Right atrium auricular region (tissue), 2 donors: ENCODE measurements at places on chromosomes 4 and X.
A peak's percentile ranks its signal among the peaks of the same experiment; 100 is the strongest.

DNA sequence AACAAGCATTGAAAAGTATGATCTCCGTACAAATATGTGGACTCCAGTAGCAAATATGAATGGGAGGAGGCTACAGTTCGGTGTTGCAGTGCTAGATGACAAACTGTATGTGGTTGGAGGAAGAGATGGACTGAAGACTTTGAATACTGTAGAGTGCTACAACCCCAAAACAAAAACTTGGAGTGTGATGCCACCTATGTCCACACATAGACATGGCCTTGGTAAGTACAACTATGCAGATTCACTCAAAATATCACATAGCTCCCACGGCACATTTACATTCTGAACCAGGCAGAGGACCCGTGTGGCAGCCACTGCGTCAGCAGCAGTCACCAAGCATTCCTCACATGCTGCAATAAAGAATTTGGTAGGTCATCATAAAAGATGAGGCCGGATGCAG is 41.3 kb downstream of the KLHL5 start:
- H3K4me3 ChIP-seq = no peak overlapping the region
- H3K36me3 ChIP-seq = peaks cover 5% of the 10 kb centered on the region
- no peak overlapping the region for H3K27ac ChIP-seq
- no peaks in the 10 kb centered on the region for H3K27me3 ChIP-seq
- no peaks in the 10 kb centered on the region for H3K4me1 ChIP-seq

- no peak overlapping the region for H3K27ac ChIP-seq
- no peaks in the 10 kb centered on the region for H3K36me3 ChIP-seq
- DNase-seq = no peak
- no peak overlapping the region for H3K4me3 ChIP-seq
- H3K4me1 ChIP-seq = no peaks in the 10 kb centered on the region
Observed at GRCh38 chr4:71524756-71525155, 185.9 kb downstream of the SLC4A4 start.

DNA sequence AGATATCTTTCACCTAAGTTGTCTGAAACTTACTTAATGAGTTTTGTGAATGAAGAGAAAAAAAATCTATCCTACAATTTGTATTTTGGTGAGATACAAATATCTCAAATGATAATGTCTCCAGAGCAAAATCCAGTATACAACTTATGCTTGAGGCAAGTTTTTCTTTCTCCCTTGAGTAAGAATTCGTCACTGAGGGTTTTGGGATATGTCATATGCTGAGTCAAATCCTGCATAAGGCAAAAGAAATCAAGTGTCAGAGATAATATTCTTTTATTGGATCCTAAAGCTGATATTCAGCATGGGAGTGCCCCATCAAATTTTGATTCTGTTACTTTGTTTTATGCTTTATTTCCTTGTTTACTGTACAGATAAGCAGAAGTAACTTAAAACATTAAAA is 1308.6 kb downstream of the ARAP2 start:
- no peak overlapping the region for H3K27ac ChIP-seq
- H3K36me3 ChIP-seq = no peaks in the 10 kb centered on the region
- H3K4me3 ChIP-seq = no peak overlapping the region
- DNase-seq = no peak
- H3K4me1 ChIP-seq = no peaks in the 10 kb centered on the region
- H3K27me3 ChIP-seq = no peaks in the 10 kb centered on the region

DNA sequence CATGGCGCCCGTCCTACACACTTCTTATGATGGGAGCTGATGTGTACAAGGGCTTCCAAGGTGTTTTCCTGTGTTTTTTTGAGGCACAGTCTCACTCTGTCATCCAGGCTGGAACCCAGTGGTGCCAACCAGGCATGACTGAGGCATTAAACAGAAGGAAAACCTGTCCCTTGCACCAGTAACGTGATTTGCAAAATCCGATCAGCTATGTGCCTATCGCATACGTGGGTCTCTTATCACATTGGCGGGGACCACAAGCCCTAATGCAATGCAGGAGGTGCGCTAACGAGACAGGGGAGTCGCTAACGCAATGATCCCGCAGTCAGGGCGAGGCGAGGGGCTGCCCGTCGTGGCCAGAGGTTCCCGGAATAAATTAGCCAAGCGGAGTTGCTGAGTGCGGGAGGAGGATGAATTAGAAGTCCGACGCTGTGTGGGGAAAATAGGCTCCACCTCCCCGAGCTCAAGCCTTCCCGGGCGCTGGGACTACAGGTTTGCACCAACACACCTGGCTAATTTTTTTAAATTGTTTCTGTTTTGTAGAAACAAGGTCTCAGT is 162.7 kb downstream of the SHOX start:
- no peak for DNase-seq
- no peaks in the 10 kb centered on the region for H3K4me1 ChIP-seq
- H3K27me3 ChIP-seq = peaks cover 3% of the 10 kb centered on the region
- no peaks in the 10 kb centered on the region for H3K36me3 ChIP-seq
- H3K27ac ChIP-seq = no peak overlapping the region

DNA sequence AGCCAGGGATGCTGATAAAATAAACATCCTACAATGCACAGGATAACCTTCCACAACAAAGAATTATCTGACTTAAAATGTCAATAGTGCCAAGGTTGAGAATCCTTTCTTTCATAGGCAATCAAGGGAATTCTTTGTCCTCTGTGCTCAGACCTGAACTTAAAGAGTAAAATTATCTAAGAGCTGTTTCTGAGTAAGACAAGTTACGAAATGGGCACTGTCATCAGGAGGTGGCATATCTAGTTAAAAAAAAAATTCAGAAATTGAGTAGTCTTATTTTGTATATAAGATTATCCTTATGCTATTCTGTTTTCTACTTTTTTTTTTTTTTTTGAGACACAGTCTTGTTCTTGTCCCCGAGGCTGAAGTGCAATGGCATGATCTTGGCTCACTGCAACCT is 3.3 kb upstream of the RAB33B start:
- no peak overlapping the region for H3K4me3 ChIP-seq
- no peaks in the 10 kb centered on the region for H3K27me3 ChIP-seq
- H3K36me3 ChIP-seq = no peaks in the 10 kb centered on the region
- no peak for DNase-seq
- no peak overlapping the region for H3K27ac ChIP-seq
- H3K4me1 ChIP-seq = no peaks in the 10 kb centered on the region

GRCh38 chr4:118410138-118410537 is 57.3 kb upstream of the PRSS12 start:
- H3K4me3 ChIP-seq = no peak overlapping the region
- no peak overlapping the region for H3K27ac ChIP-seq
- no peak for DNase-seq
- no peaks in the 10 kb centered on the region for H3K36me3 ChIP-seq
- no peaks in the 10 kb centered on the region for H3K4me1 ChIP-seq

DNA sequence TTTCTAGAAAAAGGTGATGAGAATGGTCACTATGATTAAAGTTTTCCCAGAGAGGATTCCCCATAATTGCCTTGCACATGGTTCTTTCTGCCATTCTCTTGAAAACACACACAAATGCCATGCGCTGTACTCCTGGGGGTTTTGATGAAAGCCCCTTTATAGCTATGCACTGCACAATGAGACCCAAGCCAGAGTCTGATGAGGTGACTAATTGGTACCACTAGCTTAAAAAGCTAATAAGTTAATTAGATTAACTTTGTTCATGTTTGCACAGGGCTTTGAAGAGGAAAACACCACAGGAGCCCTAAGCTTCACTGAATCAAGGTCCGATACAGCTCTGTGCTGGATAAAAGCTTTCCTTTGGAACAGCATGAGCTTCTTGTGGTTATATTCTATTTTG is 132.2 kb downstream of the NKX6-1 start:
- no peaks in the 10 kb centered on the region for H3K4me1 ChIP-seq
- no peak for DNase-seq
- H3K4me3 ChIP-seq = no peak overlapping the region
- H3K27ac ChIP-seq = no peak overlapping the region
- H3K27me3 ChIP-seq = no peaks in the 10 kb centered on the region

DNA sequence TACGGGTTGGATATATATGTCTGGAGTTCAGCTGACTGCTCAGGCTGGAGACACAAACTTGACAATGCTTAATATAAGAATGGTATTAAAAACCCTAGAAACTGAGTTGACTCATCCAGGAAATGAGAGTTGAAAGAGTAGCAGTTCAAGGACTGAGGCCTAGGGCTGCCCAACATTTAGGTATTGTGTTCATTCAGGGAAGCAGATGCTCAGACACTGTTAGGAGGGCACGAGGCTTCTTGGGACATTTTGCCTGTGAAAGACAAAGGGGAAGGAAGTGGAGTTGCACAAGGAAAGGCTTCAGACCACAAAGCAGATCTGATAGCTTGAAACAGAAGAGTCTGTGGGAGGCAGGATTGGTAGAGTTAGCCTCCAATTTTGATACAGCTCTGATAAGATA is 52.0 kb upstream of the HS3ST1 start:
- no peaks in the 10 kb centered on the region for H3K4me1 ChIP-seq
- no peaks in the 10 kb centered on the region for H3K36me3 ChIP-seq
- DNase-seq = peak; percentile 67
- no peaks in the 10 kb centered on the region for H3K27me3 ChIP-seq
